ENCODE measurements at places on chromosomes 1 and 21.

DNA sequence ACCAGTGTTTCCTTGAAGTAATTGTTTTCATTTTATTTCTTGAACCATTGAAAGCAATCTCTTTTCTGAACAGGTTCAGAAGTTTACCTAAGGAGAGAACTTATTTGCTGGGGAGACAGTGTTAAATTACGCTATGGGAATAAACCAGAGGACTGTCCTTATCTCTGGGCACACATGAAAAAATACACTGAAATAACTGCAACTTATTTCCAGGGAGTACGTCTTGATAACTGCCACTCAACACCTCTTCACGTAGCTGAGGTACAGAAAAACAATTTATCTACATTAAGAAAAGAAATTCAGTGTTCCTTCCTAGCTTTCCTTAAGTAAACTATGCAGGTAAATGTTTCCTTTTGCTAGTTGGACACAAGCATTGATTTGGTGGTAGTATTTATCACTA is 27.4 kb downstream of the AGL start:
- DNase-seq, result no peak

DNA sequence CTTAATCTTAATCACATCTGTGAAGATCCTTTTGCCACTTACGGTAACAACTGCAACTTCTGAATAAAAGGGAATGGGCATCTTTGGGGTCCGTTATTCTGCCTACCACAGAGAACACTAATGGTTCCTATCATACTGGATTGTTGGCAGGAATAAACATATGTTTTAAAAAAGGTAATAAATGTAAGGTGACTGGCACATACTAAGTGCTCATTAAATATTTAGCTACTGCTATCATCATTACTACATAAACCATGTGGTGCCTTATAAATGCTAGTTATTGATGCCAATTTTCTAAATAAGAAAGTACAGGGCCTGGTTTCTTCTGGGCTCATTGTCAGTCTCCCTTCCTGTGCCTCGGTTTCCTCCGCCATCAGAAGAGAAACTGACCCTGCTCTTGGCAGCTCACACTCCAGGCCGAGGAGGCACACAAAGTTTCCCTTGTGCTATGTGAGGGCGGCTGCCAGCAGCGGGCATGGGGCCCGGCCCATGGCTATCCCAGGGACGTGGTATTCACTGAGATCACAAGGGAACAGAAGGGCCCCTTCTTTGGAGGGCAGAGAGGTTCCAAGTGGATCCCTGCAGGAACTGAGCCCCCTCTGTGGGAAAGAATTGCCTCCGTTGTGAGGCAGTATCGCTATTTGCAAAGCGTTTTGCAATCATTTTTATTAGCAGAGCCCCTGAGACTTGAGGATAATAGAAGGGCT is 26.2 kb downstream of the NAV1 start:
- no peak for DNase-seq

DNA sequence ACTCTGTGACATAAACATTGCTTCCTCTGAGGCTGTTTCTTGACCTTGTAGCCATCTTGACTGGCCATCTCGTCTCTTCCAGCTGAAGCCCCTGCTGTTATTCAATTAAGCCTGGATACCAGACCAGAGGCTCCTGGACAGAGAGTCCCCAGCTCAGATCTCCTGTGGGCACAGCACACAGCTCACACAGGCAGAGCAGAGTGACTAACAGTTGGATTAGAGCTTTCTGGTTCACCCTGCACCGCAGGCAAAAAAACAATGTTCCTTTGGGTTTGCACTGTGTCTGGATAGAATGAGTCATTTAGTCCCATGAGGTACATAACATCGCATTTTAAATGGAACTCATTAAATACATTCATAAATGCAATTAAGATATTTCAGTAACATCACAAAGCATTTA is 33.4 kb upstream of the USH2A start:
- no peak for DNase-seq

GRCh38 chr1:4071653-4072052 is 171.6 kb upstream of the C1orf174 start:
- no peak for DNase-seq

DNA sequence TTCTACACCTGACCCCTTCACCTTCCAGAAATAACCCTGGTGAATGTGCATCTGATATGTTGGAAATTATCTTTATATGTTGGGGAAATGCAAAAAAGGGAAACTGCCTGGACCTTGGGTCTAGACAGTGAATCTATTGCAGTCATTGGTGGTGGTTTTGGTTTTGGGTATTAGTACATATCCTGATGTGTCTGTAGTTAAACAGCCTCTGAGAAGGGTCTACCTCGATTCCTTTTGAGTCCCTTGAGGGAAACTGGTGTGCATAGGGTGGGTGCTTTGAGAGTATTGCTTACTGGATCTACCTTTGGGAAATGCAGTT is 127.3 kb upstream of the KIAA0040 start:
- no peak for DNase-seq

- DNase-seq, result peak; percentile 24
Measured at GRCh38 chr1:37890378-37891014, 31.1 kb upstream of the MTF1 start.

DNA sequence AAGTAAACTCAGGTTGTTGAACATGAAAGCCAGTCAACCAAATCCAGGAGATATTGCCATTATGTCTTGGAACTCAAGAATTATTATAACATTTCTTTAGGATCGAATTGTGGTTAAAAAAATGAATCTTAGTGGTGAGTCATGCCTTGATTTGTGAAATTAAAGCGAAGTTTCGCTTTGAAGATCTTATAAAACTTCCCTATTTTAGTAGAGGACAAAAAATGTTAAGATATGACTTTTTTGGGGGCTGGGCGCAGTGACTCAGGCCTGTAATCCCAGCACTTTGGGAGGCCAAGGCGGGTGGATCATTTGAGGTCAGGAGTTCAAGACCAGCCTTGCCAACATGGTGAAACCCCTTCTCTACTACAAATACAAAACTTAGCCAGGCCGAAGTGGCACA is 39.5 kb upstream of the PTBP2 start:
- DNase-seq, result no peak

DNA sequence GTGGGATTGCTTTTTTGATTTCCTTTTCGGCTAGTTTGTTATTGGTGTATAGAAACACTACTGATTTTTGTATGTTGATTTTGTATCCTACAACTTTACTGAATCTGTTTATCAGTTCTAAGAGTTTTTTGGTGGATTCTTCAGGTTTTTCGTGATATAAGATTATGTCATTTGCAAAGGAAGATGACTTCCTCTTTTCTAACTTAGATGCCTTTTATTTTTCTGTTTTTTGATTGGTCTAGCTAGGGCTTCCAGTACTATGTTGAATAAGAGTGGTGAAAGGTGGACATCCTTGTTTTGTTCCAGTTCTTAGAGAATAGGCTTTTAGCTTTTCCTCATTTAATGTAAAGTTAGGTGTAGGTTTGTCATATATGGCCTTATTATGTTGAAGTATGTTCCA is 13.1 kb upstream of the NHLH2 start:
- DNase-seq, result no peak

- DNase-seq, result no peak
Measured at GRCh38 chr1:27275696-27276095, 41.3 kb downstream of the WDTC1 start.

- DNase-seq, result no peak
Measured at GRCh38 chr1:2962946-2963345, 58.3 kb upstream of the ACTRT2 start.

- DNase-seq, result no peak
Measured at GRCh38 chr1:202012544-202013478, 2.4 kb downstream of the ELF3 start.

DNA sequence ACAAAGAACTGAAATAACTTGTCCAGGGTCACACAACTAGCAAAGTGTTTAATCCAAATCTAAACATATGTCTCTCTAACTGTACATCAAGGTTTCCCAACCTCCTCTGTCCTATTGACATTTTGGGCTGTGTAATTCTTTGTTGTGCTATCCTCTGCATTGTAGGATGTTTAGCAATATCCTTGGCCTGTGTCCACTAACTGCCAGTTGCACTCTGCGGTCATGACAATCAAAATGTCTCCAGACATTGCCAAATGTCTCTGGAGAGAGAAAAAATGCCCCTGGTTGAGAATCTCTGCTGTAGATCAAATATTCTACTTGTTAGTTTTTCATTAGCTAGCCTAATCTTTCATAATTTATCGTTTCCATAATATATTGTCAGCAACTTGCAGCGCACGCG is 353.4 kb upstream of the NEGR1 start:
- no peak for DNase-seq

DNA sequence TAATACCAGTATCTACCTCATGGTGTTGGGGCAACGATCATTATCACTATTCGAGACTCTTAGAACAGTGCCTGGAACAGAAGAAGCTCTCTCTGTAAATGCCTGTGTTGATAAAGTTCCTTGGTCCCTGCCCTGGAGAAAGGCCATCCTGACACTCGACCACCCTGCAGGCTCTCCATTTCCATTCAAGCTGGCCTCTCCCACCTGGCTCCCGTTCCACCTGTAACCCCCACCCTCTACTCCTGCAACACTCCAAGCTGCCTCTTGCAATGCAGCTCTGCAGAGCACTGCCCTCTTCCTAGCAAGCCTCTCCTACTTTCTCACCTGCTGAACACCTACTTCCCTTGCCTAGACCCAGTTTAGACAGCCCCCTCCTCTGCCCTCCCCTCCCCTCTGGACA is 6.1 kb downstream of the SPOCD1 start:
- no peak for DNase-seq

DNA sequence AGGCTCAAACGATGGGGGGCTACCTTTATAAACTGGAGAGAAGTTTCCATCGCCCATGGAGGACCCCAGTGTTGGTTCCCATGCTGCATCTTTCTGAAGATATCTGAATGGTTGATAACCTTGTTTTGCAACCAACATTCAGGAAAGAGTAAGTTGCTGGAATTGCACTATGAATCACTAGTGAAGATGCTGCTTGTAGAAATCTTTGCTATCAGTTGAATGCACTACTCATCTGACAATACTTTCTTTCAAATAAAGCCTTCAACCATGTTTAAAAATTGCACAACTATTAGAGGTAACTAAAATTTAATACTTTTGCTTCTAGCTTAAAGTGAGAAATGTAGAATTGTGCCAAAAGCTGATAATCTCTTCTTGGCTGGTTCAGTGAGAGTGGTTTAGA is 86.8 kb upstream of the HIVEP3 start:
- no peak for DNase-seq

DNA sequence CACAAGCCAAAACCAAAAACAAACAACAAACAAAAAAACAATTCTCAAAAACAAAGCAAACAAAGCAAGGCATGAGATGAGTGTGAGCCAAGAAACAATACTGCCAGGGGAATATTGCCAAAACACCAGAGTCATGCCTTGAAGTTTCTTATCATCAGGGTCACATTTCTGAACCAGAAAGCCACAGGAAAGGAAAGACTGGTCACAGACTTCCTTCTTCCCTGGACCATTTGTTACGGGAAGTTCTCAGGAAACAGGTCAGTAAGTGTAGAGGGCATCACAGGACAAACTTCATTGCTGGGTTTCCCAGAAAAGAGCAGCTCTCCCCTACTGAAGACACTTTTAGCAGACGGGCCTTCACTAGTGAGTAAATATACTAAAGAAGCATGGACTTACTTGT is 191.2 kb downstream of the GABPA start:
- no peak for DNase-seq

DNA sequence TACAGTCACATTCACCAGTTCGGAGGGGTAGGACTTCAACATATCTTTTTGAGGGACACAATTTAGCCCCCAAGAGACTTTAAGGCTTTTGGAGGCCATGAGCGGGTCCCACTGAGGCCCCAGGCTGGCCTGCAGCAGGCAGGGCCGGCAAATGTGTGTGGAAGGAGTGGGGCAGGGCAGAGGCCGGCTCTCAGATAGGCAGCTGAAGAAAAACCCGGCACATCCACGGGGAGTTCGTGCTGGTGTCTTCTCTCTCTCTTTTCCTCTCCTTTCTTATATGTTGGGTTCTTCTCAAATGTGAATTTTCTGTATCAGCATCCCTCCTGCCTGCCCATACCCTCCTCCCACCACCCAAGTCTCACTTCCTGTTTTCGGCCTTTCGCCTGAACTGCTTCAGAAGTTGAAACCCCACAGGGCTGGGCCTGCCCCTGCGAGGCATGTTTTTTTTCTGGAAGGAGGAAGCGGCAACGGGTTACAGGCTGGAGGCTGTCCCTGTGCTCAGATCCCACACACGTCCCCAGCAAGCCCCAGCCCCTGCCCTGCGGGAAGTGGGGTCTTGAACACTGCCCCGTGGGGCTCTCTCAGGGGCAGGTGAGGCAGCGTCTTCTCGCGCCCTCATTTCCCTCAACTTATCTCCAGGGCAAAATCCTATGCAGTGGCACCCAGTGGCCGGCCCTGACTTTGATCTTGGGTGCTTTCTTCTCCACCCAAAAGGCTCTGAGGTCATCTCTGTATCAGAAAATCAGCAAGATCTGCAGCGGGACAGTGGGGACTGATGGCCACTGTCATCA is 9.7 kb upstream of the UMODL1 start:
- peak; percentile 7 for DNase-seq

- no peak for DNase-seq
Measured at GRCh38 chr1:172883387-172883791, 167.4 kb downstream of the TNFSF18 start.

DNA sequence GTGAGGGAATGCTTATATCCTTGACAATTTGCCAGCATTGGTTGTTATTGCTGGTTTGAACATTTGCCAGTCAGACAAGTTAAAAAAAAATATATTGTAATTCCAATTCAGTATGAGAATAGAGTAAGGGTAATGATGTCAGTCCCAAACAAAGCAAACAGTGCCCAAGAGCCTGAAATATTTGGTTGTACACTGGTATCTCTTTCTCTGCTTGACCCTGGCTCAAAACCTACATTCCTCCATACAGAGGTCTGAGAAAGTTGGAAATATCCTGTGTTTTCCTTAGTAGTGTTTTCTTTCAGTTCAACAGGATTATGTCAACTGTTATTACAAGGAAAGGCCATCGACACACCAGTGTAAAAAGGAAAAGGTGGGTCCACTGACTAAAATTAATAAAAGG is 145.6 kb downstream of the MRPL39 start:
- no peak for DNase-seq

DNA sequence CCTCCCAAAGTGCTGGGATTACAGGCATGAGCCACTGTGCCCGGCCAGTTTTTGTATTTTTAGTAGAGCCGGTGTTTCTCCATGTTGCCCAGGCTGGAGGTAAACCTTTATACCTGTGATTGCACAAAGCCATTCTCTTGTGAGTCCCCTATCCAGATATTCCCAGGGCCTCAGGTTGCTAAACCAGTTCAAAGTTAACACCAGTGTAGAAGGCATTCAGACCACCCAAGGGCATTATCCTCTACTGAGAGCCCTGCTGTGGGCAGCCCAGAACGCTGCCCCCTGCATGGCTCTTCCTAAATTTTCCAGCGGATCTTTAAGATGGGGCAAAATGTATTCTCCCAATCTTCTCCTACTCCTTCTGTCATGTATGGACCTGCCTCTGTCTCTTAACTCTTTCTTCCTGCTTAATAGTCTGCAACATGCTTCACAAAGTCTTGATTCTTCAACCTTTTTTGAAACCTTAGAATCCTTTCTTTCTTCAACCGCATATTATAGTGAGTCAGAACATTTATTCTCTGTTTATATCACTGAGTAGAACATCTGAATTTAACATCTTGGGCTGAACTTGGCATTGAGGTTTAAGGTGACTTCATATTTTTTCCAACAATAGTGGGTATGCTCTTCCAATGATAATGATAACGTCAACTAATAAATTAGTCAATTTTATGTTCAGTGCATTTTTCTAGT is 36.0 kb downstream of the UBE4B start:
- DNase-seq, result no peak

GRCh38 chr1:156772728-156773497 is 5.6 kb downstream of the PRCC start:
- DNase-seq, result no peak

GRCh38 chr1:12712076-12712475 is 3.8 kb upstream of the AADACL3 start:
- DNase-seq, result no peak

- DNase-seq, result no peak
Measured at GRCh38 chr1:46478721-46479485, 10.7 kb upstream of the DMBX1 start.

GRCh38 chr1:168504064-168504837 is 39.5 kb downstream of the XCL2 start:
- no peak for DNase-seq

Data from central memory CD4-positive, alpha-beta T cell (primary cell).